ENCODE measurements at places on chromosomes 2 and 18.

- DNase-seq: no peak
Measured at GRCh38 chr18:60891936-60892335, 441.3 kb upstream of the CDH20 start.

DNA sequence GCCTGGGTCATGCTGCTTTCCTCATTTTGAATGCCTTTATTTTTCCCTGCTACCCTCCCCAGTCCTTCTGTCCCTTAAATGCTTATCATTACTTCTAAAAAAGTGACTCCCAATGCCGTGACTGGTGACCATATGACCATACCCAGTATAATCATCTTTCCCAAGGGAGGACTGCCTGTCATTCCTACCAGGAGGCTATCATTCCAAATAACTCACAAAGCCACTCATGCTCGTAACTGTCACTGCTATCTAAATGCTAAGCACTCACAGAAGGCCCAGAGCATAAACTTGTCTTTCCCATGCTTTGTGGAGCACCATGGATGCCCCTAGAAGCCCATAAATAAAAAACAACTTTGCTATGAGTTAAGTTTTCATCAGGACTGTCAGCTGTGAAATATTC lies 38.7 kb upstream of the CREB1 start:
- DNase-seq: no peak

- no peak for DNase-seq
Measured at GRCh38 chr18:47311585-47311984, 60.1 kb upstream of the SKOR2 start.

DNA sequence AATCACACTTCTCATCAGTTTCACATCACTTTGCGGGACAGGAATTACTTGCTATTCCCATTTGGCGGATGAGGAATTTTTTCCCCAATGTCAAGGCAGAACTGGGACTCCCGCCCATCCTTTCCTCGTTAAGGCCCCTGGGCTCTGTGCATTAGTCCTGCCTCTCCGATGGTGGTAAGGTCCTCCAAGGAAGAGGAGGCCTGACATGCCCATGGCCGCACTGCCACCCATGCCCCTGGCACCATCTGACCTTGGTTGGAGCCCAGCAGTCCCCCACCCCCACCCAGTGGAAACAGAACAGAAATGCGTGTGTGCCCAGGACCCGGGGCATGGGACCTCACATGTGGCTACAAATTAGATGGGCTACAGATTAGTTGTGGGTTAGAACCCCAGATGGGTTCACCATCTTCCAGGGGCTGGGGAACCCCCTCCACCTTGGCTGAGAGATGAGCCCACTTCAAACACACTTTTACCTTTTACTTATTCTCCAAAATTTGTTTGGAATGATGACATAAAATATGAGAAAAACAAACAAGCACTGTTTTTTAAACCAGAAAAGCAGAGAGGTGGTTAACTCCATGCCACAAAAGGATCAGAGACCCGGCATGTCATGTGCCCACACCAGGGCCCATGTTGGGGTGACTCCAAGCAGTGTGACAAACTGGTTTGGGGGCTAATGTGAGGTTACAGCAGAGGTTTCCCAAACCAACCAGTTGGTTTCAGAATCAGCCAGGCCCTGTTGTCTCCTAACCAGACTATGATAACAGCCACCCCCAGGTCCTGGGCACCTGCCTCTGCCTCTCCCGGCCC lies 11.0 kb upstream of the DUSP2 start:
- DNase-seq: peak; percentile 39

- DNase-seq: peak; percentile 88
Measured at GRCh38 chr18:12911025-12911928, 27.2 kb upstream of the PTPN2 start.

DNA sequence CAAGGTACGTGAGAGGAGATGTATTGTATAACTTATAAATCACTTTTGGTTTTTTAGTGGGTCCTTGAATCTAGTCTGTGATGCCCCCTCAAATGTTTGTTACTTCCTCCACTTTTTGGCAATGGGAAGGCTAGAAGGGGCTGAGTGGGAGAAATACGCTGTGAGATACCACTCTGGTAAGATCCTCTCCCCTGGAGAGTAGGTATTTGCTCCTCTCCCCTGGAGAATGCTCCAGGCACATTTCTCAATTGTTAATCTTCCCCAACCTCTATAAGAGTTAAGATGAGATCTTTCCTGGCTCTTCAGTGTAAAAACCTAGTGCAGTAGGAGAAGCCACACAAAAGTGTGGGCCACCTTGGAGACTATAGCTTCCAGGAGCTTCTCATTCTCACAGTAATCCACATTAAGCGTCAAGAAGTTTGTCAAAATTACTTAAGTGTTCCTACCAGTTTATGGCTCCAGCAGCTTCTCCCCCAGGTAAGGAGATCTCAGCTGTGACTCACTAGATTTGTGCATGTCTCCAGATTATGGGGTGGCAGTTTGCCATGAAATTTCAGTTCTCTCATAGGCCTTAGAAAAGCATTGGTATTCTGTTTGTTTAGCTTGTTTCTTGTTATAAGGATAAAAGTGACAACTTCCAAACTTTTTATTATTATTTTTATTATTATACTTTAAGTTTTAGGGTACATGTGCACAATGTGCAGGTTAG lies 182.6 kb downstream of the FSIP2 start:
- no peak for DNase-seq

DNA sequence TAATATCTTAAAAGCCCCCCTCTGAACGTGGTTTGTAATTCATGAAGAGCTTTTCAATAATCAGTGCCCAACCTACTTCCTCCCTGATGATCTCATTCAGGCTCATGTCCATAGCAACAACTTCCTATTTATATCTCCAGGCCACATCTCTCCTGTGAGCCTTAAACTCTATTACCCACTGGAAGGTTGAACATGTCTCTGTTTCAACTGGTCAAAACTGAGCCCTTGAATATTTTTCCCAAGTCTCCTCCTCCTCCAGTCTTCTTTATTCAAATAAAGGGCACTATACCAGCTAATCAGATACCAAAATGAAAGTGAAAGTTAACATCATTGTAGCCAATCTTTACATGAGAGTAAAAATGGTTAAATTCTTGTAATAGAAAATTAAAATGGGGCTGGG lies 63.7 kb upstream of the ITGA4 start:
- no peak for DNase-seq
